ENCODE measurements at places on chromosomes 2 and 18.

DNA sequence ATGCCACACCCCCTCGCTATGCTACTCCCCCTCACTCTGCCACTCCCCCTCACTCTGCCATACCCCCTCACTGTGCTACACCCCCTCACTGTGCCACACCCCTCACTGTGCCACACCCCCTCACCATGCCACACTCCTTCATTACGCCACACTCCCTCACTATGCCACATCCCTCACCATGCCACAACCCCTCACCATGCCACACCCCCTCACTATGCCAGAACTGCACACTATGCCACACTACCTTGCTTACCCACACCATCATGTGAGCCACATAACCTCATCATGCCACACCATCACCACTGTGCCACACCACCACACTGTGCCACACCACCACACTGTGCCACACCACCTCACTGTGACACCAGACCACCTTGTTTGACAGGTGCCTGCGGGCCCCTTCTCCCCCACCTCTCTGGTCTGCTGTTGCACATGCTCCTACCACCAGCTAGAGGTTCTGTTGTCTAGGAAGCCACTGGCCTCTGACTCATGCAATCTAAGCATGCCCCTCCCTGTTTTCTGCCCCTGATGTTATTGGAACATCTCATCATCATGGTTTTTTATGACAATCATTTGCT is 22.0 kb downstream of the MARCHF4 start:
- no peak for DNase-seq

GRCh38 chr2:150127995-150128394 is 359.5 kb downstream of the RND3 start:
- DNase-seq, result no peak

GRCh38 chr2:80298954-80299353 is 5.6 kb downstream of the LRRTM1 start:
- no peak for DNase-seq

DNA sequence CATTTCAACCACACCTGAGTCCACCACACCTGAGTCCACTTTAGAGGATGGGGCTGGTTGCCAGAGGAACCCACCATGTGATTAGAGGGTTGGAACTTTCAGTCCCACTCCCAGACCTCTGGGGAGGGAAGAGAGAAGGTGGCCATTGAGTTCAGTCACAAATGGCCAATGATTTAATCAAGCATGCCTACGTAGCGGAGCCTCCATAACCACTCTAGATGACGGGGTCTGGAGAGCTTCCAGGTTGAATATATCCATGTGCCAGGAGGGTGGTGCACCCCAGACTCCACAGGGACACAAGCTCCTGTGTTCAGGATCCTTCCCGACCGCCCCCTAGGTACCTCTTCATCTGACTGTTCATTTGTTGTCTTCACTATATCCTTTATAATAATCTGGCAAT is 53.3 kb downstream of the CYBRD1 start:
- DNase-seq, result no peak

DNA sequence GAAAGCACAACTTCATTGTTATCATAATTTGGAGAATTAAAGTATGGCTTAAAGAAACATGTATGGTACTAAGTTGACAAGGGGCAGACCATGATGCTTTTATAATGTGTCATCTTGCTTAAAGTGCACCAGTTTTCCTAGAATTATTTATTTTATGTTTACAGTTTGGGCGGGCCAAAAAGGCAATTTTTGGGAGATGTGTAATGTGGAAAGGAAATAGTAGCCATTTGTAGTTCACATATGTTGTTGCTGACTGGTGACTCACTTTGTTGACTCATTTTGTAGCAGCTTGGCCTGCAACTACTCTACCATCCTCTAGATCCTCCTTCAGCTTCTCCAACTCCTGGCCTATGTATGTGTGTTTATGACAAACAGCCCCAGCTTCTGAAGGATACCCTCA is 7.7 kb downstream of the ZSCAN30 start:
- no peak for DNase-seq

DNA sequence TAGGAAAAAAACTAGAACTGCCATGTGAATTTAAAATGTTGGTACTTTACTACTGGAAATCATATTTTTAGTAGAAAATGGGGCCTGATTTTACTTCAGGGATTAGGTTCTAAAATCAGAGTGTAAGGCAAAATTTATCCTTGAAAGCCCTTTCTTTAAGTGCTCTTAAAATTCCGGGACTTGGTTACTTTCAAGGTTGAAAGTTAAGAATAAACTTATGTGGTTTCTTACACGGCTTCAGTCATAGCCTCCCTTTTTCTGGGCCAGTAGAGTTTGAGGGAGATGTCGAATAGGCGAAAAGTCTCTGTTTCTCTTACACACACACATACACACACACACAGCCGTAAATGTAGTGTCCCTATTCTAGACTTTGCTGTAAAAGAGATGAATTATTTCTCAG is 13.1 kb downstream of the KCNE4 start:
- DNase-seq, result no peak

DNA sequence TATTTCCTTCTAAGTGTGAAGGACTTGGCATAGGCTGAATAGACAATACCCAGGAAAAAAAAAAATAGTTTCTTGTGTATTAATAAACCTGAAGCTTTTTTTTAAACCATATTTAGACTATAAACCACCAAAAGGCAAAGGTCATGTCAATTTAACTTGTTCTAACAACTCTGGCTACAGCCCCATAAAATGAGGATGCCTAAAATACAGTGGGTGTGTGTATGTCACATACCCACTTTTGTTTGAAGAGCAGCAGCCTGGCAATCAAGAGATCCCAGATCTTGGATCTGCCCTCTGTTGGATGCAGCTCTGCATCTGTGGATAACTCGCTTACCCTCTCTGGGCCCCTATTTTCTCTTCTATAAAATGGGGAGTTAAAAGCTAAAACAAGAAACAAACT is 65.4 kb downstream of the SATB2 start:
- no peak for DNase-seq

DNA sequence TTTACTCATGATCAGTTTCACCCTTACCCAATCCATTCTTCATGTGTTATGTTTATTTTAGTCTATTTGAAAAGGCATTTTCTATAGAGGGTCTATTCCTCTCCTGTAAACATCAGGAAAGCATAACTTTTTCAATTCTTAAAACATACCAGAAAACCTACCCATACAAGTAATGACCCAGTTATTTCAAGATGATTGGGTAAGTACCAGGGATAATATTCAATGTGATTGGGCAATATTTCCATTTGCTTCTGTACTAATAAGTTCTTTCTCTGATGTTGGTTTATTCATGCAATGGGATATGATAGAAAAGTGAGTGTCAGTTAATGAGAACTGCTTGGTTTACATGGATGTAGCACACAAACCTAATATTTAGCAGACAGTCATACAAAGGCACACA is 87.6 kb downstream of the CCBE1 start:
- DNase-seq, result no peak

DNA sequence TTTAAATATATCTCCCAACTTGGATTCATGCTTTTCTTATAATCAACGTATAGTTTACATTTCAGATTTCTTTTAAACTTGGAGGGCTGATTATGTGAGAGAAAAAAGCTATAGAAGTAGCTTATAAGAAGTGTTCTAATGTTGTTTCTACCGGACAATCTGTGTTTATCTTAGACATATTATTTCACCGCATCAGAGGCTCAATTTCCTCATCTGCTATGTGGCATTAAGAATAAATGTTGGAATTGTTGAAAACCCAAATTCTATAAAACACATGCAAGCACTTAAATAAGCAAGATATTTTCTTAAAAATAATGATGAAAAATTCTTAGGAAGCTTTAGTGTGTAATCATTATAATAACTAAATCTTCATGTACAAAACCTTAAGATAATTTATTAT is 407.9 kb downstream of the HRH4 start:
- DNase-seq, result no peak

- DNase-seq, result no peak
These were observed 574.1 kb downstream of the SATB2 start for GRCh38 chr2:198883604-198884003.

GRCh38 chr2:39728941-39729351 is 50.1 kb downstream of the THUMPD2 start:
- DNase-seq, result peak; percentile 46

DNA sequence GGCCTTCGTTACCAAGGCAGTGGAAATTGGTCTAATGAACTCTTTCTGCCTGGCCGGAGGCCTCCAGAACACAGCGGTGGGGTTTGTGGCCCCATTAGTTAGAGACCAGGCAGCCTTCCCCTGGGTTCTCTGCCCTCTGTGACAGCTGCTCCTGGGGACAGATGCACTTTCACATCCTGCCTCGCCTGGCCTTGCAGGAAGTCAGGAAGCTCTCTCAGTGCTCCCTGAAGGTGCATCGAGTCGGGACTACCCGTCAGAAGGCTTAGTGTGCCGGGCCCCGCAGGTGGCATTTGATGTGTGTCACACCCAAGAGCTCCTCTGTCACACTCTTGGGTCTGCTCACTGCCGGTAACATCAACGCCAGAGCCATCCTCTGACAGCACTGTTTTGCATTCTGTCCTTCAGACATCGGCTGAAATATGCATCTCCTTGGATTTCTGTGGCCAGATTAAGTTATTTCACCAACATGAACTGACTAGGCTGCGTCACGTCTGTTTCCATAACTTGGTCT is 158.3 kb downstream of the LDLRAD4 start:
- DNase-seq, result no peak

GRCh38 chr18:13726972-13727331 is 479 bp downstream of the RNMT start:
- DNase-seq, result no peak

- no peak for DNase-seq
These were observed 358.9 kb upstream of the LRATD1 start for GRCh38 chr2:14273650-14274049.

GRCh38 chr2:236763857-236764256 is 194.2 kb downstream of the ACKR3 start:
- no peak for DNase-seq

GRCh38 chr2:98809116-98809515 is 78.2 kb upstream of the MGAT4A start:
- DNase-seq, result no peak

GRCh38 chr2:221034973-221035372 is 537.1 kb downstream of the EPHA4 start:
- no peak for DNase-seq

GRCh38 chr2:236674646-236675045 is 105.0 kb downstream of the ACKR3 start:
- no peak for DNase-seq

- DNase-seq, result no peak
These were observed 44.5 kb downstream of the SH3RF3 start for GRCh38 chr2:109173311-109174171.

DNA sequence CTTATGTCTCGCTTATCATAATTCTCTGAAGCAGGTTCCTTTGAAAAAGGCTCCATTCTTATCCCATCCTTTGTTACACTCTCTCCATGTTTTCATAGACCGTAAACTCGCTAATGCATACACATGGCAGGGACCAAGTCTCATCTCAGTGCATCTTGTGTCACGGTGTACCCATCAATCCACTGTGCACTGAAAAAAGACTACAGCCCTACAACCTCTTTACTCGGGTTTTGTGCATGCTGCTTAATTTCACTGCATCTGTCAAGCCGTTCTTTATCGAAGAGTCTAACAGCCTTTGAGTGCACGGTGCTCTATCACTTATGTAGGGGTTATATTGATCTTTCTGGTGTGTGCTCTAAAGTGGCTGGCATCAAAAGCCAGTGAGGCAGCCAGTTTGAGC is 302.9 kb upstream of the ERBB4 start:
- DNase-seq, result no peak

Measured in posterior cingulate gyrus (tissue), 11 donors.